ENCODE measurements at places on chromosomes 12 and 14. TPM values are rescaled to one million over a fixed set of nuclear protein-coding genes. Genes with fewer than 3 reads are reported as not detected.

Gene TRAFD1
- polyA plus RNA-seq = 25.6 TPM

Gene TMEM63C
- polyA plus RNA-seq = 1.5 TPM

Gene LMNTD1
- 0.42 TPM for polyA plus RNA-seq

Gene REC8
- polyA plus RNA-seq = 9.2 TPM

Gene LYZ
- polyA plus RNA-seq = not detected

Gene WSCD2
- polyA plus RNA-seq = not detected

Gene TMPRSS12
- not detected for polyA plus RNA-seq

Gene AQP6
- polyA plus RNA-seq = 0.57 TPM

Gene AICDA
- not detected for polyA plus RNA-seq

Gene SNW1
- 52.5 TPM for polyA plus RNA-seq

Gene RASSF9
- 4.2 TPM for polyA plus RNA-seq

Gene IL31
- polyA plus RNA-seq = not detected

Gene GSKIP
- polyA plus RNA-seq = 51.1 TPM

Gene PCBP2
- polyA plus RNA-seq = 179 TPM

Gene RNASE1
- polyA plus RNA-seq = not detected

Gene TPPP2
- not detected for polyA plus RNA-seq

Gene SIX4
- polyA plus RNA-seq = 4.5 TPM

Gene CD63
- 517 TPM for polyA plus RNA-seq

Gene PLEKHG7
- not detected for polyA plus RNA-seq

Gene RNASE4
- 12.8 TPM for polyA plus RNA-seq

Gene NRIP2
- polyA plus RNA-seq = not detected

Gene CACNA2D4
- polyA plus RNA-seq = 0.03 TPM

Gene TAS2R50
- polyA plus RNA-seq = 0.10 TPM

Gene SPTSSA
- polyA plus RNA-seq = 34.6 TPM

Gene TEX22
- polyA plus RNA-seq = not detected

Gene RGS6
- not detected for polyA plus RNA-seq

Gene RNASE3
- polyA plus RNA-seq = not detected

Gene LUM
- polyA plus RNA-seq = 0.37 TPM

Gene EPYC
- not detected for polyA plus RNA-seq

Gene IFI27L2
- 67.5 TPM for polyA plus RNA-seq

Gene TRIM9
- polyA plus RNA-seq = 0.04 TPM

Gene OR4E2
- polyA plus RNA-seq = not detected

Gene KRT2
- 0.69 TPM for polyA plus RNA-seq

Gene SLC8B1
- polyA plus RNA-seq = 8.8 TPM

Gene IFNG-AS1
- not detected for polyA plus RNA-seq

Gene ZC3H14
- polyA plus RNA-seq = 129 TPM

Gene GLIPR1L1
- not detected for polyA plus RNA-seq

Gene PTGR2
- polyA plus RNA-seq = 5.0 TPM

Gene DIO2
- 0.01 TPM for polyA plus RNA-seq

Gene CMA1
- polyA plus RNA-seq = not detected

Gene TEAD4
- 4.0 TPM for polyA plus RNA-seq

Gene IGF1
- polyA plus RNA-seq = not detected

Gene CDCA3
- 15.0 TPM for polyA plus RNA-seq

Gene CCDC38
- not detected for polyA plus RNA-seq

Gene DAZAP2
- 239 TPM for polyA plus RNA-seq

Gene SLC41A2
- polyA plus RNA-seq = 1.0 TPM

Gene IAPP
- not detected for polyA plus RNA-seq

Gene SYT1
- polyA plus RNA-seq = 4.6 TPM

Gene FGF6
- not detected for polyA plus RNA-seq

Gene COX6A1
- polyA plus RNA-seq = 584 TPM

Gene SERPINA3
- polyA plus RNA-seq = 1.5 TPM

Gene FOXG1
- polyA plus RNA-seq = not detected

Gene LRRC10
- not detected for polyA plus RNA-seq

Gene CNTN1
- polyA plus RNA-seq = 19.0 TPM

Gene ESYT1
- 140 TPM for polyA plus RNA-seq

Gene CAPZA3
- not detected for polyA plus RNA-seq

Gene CHGA
- polyA plus RNA-seq = 0.08 TPM

Gene MYF5
- polyA plus RNA-seq = not detected
